ENCODE measurements at places on chromosomes 7 and 10.

DNA sequence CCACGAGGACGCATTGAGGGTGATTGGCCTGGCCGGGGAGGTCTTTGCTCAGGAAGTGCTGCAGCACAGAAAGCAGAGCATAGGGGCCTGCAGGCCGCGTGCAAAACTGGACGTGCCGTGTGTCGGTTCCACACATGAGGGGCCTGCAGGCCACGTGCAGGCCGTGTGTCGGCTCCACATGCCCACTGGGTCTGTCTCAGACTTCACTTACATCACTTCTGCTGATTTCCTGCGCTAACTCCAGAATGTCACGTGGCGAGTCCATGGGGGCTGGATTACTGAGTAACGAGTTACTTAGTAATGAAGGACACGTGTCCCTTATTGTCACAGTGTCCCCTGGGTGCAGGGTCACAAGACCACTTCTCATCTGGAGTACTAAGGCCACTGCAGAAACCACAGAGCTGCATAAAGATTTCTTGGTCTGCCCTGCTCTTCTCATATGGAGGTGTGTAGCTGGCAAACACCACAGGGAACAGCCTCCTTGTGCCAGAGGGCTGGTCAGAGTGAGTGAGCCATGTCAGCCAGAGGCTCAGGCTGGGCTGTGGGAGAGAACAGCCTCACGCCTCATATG lies 60.8 kb downstream of the GDI2 start:
- DNase-seq = no peak

DNA sequence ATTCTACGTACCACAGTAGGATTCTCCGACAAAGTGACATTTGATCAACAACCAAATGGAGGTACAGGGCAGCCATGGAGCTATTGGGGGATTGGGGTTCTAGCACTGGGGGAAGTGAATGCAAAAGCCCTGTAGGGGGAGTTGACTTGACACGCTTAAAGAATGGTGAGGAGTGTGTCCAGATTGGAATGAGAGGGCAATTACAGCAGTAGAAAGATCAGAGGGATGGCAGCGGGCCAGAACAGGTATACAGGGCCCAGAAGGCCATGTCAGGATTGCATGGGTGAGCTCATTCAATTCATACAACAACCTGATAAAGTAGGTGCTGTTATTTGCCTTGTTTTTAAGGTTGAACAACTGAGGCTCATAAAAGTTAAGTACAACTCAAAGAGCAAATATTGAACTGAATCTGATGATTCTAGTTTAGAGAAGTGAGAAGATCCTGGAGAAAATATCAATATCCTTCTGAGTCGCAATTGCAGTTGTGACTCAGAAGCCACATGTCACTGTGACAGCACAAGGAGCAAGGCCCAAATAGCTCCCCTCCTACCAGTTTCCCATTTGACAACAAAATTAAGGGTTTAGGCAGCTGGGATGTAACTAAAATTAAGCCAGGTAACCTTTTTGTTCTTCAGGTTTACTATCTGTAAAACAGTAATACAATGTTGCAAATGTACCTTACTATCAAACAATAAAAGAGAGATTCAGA lies 28.0 kb upstream of the CTTNBP2 start:
- no peak for DNase-seq

DNA sequence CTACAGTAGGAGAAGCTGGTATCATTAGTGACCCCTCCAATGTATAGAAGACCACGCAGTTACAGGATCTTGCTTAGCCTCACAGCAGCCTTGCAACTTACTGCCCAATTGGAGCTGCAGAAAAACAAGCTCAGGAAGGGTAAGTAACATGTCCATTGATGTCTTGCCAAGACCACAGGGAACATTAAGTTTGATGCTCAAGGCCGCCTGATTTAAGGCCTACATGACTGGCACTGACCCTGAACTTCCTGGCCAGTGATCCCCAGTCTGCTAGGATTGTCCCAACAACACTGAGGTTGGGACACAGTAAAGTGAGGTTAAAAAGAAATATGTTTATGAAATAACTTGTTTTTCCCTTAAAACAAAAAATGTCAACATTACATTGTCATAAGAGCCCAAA lies 6.8 kb upstream of the GDF2 start:
- DNase-seq = no peak

- no peak for DNase-seq
Measured at GRCh38 chr10:129530581-129530980, 63.5 kb downstream of the MGMT start.

DNA sequence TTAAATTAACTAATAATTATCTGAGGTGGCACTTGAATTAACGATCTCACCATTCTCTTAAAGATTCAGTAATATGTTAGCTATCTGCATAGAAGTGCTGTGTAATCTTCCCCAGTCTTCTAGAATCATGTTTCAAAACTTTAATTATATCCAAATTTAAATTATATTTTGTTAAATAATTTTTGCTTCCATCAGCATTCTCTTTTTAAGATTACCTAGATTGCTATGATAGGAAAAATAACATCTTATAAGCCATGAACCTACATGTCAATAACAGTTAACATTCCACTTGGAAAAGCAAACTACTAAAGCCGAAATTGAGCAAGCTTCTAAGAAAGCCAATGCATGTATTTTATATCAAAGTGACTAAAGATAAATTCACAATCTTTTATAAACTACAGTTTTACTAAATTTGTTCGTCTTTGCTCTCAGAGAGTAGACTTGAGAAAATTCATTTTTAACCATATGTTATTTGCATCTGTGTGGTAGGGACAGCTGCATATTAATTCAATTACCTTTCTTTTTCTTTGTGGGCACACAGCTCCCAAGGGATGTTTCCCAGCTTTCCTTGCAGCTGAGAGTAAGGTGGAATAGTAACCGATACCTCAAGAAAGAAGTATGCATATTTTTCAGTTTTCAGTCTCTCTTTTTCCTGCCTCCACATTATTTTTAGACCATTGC lies 105.4 kb upstream of the ABCB5 start:
- no peak for DNase-seq

DNA sequence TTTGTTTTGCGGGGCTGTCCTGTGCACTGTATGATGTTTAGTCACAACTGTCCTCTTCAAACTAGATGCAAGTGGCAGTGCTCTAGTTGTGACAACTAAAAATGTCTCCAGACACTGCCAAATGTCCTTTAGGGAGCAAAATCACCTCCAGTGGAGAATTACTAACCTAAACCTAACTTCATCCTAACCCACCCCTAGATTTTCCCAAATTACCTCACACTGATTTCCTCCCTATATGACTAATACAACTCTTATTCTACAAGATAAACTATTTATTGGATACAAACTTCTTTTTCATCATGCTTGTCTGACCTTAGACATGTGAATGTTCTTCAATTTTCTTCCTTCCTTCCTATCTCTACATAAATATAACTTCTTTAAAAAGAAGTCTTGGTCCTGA lies 26.4 kb downstream of the PNPLA8 start:
- DNase-seq = no peak

GRCh38 chr10:35940141-35941041 lies 298.3 kb upstream of the FZD8 start:
- DNase-seq = no peak

DNA sequence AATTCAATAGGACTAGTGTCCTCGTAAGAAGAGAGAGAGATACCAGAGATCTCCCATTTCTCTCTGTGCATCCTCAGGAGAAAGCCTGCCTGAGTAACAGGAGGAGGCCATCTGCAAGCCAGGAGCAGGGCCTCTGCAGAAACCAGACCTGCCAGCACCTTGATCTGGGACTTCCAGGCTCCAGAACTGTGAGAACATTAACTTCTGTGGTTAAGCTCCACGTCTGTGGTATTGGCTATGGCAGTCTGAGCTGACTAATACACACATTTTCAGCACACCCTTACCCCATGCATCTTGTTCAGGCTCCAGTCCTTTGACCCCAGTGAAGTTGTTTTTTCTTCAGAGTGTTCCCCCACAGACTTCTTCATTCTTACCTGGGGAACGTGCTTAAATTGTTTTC lies 3.1 kb upstream of the CRTAC1 start:
- no peak for DNase-seq

DNA sequence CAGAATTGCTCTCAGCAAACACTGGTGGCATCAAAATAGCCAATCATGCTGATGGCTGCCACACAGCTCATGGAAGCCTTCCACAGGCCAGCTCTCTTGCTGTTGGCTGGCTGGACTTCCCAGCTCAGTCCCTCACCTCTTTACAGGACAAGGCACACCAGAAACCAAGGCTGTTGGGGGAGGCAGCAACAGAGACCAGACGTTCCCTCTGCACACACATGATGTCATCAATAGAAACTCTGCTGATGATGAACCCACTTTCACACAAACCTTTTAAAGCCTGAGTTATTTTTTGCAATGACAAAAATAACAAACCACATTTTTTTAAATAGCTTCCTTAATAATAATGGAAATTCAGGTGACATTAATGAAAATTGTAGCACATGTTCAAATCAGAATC lies 300.9 kb upstream of the C7orf33 start:
- DNase-seq = no peak

- DNase-seq = no peak
Measured at GRCh38 chr7:131431289-131431688, 103.6 kb downstream of the MKLN1 start.

- DNase-seq = no peak
Measured at GRCh38 chr7:90188281-90188680, 23.3 kb upstream of the STEAP2 start.

GRCh38 chr7:158588085-158588877 lies 658 bp upstream of the PTPRN2 start:
- DNase-seq = no peak

DNA sequence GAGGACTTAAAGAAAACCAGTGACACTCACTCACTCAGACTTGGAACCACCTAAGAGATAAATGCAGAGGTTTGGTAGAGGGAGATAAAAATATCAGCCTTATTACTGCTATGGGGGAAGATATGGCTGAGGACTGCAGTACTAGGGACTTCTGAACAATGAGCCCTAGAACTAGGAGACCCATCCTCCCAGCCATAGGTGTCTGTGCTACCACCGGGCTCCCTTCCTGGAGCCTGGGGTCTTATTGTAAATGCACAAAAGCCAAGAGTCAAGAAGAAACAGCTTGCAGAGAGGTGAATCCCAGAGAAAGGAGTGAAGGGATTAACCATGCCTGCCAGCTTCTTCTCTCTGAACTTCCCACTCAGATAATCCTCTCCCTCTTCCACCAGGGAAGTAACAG lies 108.3 kb upstream of the AKR1E2 start:
- DNase-seq = no peak

DNA sequence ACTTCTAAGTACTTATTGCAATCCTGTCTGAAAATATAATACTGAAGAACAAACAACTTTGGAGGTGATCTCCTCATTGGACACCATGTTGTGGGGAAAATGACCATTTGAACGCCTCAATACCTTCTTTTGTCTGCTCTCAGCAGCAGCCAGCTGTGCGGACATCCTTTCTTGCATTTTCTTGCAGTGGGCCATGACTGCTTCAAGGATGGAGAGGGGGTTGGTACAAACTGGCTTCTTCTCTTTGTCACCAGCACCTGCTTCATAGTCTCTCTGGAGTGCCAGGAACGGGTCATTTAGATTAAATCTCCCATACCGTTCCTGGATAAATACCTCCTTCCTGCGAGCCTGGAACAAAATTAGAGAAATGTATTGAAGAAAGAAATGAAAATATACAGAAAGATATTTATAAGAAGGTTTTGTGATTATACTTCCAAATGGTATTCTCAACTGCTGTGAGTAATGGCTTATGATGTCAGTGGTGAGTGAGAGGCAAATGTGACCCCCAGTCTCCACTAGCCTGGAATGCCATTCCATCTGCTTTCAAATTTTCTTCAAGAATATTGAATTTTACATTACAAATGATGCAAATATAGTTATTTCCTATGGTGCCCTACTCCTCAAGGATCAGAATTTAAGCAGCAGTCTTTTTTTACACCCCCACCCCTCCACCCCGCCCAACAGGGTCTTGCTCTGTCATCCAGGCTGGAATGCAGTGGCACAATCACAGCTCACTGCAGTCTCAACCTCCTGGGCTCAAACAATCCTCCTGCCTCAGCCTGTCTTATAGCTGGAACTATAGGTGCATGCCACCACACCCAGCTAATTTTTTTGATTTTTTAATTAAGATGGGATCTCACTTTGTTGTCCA lies 62.4 kb downstream of the CTTNBP2 start:
- no peak for DNase-seq

- DNase-seq = no peak
Measured at GRCh38 chr7:116164552-116165306, 45.6 kb upstream of the TES start.

DNA sequence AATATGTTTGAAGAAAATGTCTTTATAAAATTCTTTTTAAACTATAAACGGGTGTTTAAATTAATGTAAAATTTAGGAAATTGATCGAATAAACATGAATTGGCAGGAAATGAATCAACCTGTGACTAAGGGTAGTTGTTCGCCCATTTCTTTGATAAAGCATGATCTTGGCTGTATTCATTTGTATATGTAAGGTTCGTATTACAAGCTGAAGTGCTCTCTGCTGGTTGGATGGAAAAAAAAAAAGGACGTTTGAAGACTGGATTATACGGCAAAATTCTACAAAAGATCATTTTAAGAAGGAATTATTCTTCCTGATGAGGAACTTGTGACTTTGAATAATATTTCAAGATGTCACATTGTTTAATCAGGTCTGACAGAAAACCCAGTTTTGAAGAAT lies 185.4 kb upstream of the ANK3 start:
- no peak for DNase-seq

DNA sequence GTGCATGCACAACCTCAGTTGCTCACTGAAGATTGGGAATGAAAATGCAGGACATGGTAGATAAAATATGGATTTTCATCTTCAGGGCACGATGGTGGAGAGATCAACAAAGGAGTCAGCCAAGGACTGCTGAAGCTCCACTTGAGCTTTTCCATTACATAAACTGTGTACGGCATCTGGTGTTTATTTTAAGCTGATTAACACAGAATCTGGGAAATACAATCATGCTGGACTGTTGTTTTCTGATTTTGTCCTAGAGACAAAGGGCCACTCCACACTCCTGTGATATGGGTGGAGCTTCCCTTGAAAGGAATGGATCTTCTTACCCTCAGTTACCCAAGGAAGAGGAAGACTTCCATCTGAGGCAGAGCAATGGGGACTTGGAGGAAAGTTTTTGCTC lies 120.6 kb downstream of the SAMD9 start:
- no peak for DNase-seq

GRCh38 chr7:24637706-24638105 lies 64.5 kb downstream of the PALS2 start:
- no peak for DNase-seq

GRCh38 chr7:131013716-131014115 lies 279.7 kb upstream of the KLF14 start:
- DNase-seq = no peak

DNA sequence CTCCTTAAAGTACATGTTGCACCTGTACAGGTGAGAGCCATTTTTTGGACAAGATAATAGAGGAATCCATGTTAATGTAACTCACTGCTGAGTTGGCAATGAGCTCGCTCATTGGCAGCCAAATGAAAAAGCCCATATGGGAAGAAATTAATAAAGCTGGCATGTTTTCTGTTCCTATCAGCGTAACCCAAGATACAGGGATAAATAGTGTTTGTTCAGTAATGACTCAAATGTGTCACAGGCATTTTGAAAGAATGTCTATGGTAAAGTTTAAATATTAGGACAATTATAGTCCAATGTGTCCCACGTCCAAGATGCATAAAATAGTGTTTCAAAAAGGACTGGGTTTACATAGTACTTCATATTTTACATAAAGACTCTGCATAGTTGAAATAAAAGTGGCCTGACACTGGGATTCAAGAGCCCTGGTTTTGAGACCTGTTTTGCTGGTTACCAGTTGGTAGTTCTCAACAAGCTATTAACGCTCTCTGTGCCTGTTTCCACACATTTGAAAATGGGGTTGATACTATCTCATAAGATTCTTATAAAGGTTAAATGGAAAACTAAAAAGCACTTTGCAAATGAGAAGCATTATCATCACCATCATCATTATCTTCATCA lies 49.1 kb downstream of the MTURN start:
- no peak for DNase-seq
